AG04449 (cell line): ENCODE measurements at places on chromosomes 1 and 21.

- no peak for DNase-seq
These were observed 99.2 kb downstream of the PLPPR4 start for GRCh38 chr1:99363531-99363930.

DNA sequence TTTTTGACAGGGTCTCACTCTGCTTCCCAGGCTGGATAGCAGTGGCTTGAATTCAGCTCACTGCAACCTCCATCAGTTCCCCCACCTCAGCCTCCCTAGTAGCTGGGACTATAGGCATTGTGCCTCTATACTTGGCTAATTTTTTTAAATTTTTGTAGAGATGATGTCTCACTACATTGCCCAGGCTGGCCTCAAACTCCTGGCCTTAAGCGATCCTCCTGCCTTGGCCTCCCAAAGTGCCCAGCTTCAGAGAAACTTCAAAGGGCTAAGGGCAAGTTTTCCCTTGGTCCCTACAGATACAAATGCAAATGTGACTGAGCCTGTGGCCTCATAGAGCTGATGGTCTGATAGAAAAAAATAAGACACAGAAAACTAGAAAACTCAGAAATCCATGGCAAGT, 52.9 kb upstream of the PRRC2C start:
- no peak for DNase-seq

- DNase-seq, result no peak
These were observed 261.5 kb downstream of the GPATCH2 start for GRCh38 chr1:217369271-217369981.

DNA sequence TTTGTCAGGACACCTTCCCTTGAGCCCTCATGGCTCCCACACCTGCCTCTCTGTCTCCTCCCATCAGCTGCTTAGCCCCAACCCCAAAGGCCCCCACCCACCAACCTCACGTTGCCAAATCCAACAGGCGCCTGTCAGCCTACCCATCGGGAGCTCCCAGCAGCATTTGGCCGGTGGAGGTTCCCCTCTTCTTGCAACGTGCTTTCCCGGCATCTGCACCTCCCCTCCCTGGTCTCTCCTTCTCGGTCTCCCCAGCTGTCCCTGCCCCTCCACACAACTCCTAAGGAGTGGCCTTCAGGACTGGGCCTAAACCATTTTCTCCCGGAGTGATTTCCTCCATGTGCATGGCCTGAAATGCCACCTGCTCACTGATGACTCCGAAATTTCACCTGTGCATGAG, 71.9 kb downstream of the KLHDC7A start:
- DNase-seq, result no peak
